ENCODE measurements at places on chromosomes 7 and 10. TPM values are rescaled to one million over a fixed set of nuclear protein-coding genes. Genes with fewer than 3 reads are reported as not detected.

GRCh38 chr7:27133409-27134231 is 3.1 kb upstream of the HOXA4 start:
- H3K4me1 ChIP-seq = peaks cover 31% of the 10 kb centered on the region
- peak overlapping the region; percentile 9 for H3K27ac ChIP-seq
- peak; percentile 25 for DNase-seq

AKR1C4 gene
- not detected for total RNA-seq

DNA sequence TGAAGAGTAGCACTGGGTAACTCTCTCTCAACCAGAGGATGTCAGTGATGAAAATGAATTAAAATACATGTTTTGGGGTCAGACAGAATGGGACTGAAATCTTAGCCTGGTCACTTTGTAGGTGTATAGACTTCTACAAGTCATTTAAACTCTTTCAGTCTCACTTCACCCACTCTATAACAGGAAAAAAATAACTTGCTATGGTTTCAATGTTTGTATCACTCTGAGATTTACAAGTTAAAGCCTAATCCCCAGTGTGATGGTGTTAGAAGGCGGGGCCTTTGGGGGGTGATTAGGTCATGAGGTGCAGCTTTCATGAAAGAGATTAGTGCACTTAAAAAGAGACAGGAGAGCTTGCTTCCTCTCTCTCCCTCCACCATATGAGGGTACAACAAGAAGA is 134.8 kb downstream of the INHBA start:
- no peaks in the 10 kb centered on the region for H3K36me3 ChIP-seq
- H3K27me3 ChIP-seq = no peaks in the 10 kb centered on the region
- H3K4me3 ChIP-seq = no peak overlapping the region
- no peak for DNase-seq
- no peak overlapping the region for H3K27ac ChIP-seq

DNA sequence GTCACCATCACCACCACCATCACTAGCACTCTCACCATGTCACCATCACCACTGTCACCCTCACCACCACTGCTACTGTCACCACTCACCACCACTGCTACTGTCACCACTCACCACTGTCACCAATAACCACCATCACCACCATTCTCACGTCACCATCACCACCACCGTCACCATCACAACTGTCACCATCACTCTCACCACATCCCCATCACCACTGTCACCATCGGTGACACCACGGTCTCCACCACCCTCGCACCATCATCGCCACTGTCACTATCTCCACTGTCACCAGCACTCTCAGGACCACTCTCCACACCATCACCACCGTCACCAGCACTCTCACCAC is 130.4 kb downstream of the MAD1L1 start:
- no peak overlapping the region for H3K4me3 ChIP-seq
- no peaks in the 10 kb centered on the region for H3K27me3 ChIP-seq
- H3K27ac ChIP-seq = no peak overlapping the region
- H3K36me3 ChIP-seq = no peaks in the 10 kb centered on the region
- DNase-seq = no peak

ZNF804B gene
- not detected for total RNA-seq

DNA sequence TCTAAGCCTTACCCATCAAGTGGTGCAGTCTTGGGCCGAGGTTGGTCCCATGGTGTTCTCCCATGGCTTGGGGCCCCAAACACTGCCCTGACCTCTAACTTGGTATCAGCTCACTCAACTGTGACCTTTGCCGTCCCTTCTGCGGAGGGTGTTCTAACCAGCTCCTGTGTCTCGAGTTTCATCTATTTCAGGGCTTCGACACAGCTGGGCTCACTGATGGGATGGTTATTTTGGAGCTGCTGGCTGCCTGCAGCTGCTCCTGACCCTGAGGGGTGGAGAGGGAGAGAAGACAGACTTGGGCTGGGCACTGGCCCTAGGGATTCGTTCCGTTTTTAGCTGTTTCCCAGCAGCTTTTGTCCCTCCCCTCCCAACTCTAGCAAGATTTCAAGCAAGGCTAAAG is 86.9 kb downstream of the NEURL1 start:
- no peak overlapping the region for H3K27ac ChIP-seq
- no peak overlapping the region for H3K4me3 ChIP-seq
- H3K4me1 ChIP-seq = no peaks in the 10 kb centered on the region
- no peak for DNase-seq
- H3K36me3 ChIP-seq = no peaks in the 10 kb centered on the region

- H3K27me3 ChIP-seq = no peaks in the 10 kb centered on the region
- H3K4me1 ChIP-seq = no peaks in the 10 kb centered on the region
- no peak overlapping the region for H3K4me3 ChIP-seq
- H3K27ac ChIP-seq = no peak overlapping the region
- DNase-seq = no peak
Measured at GRCh38 chr7:45988405-45989057, 67.5 kb upstream of the IGFBP3 start.

Data from fibroblast of lung (primary cell).